ENCODE measurements at places on chromosomes 7 and 10.

GRCh38 chr10:76211691-76212090, 780.3 kb downstream of the LRMDA start:
- DNase-seq = no peak

- no peak for DNase-seq
Observed at GRCh38 chr7:39688611-39689480, 65.5 kb downstream of the RALA start.

- DNase-seq = no peak
Observed at GRCh38 chr7:20280475-20281351, 50.0 kb upstream of the ITGB8 start.

DNA sequence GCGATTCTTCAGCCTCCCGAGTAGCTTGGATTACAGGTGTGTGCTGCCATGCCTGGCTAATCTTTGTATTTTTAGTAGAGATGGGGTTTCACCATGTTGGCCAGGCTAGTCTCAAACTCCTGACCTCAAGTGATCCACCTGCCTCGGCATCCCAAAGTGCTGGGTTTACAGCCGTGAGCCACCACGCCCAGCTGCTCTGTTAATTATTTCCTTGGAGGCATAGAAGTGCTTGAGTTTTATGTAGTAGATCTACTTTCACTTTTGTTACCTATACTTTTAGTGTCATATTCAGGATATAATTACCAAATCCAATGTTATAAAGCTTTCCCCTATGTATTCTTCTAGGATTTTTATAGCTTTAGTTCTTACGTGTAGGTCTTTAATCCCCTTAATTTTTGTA, 1093.0 kb downstream of the GATA3 start:
- no peak for DNase-seq

GRCh38 chr10:43958964-43959363, 310.3 kb upstream of the ZNF32 start:
- no peak for DNase-seq

All from Caco-2 (cell line).